Psoas muscle (tissue), 8 donors: ENCODE measurements at places on chromosomes 13 and 19. TPM values are rescaled to one million over a fixed set of nuclear protein-coding genes. Genes with fewer than 3 reads are reported as not detected.

GRCh38 chr13:99496184-99497142 lies 4.8 kb upstream of the TM9SF2 start:
- DNase-seq: peak; percentile 51

GRCh38 chr19:19746286-19747213 lies 13.6 kb upstream of the ZNF14 start:
- DNase-seq: no peak

KLK14 gene
- total RNA-seq: not detected

DNA sequence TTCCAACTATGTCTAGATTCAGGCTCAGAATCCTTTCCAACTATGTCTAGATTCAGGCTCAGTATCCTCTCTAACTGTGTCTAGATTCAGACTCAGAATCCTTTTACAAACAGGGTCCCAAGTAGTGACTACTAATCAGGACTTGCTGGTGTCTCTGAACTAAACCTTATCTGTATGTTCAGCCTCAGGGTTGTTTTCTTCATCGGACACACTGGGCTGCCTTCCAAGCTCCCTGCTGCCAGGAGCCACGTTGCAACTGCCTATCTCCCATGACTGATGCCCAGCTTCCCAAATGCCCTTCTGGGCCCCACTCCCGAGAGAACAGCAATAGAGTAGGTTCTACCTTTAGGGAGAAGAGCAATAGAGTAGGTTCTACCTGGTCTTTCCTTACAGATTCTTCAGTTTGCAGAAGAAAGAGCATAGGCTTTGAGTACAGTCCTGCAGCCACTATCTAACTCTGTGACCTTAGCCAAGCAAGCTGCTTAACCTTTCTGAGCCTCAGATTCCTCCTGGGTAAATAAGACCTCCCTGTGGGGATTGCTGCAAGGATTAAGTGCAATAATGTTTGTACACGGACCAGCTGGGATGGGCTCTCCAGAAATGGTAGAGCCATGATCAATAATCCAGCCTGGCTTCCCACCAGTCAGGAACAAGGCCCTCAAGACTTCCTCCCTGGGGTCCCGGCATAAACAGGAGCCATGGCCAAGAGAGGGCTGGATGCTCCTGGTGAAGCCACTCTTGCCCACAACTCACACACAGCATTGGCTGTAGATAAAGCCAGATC lies 61.5 kb downstream of the ZIC5 start:
- DNase-seq: no peak

POU4F1 gene
- 2.6 TPM for total RNA-seq

DNA sequence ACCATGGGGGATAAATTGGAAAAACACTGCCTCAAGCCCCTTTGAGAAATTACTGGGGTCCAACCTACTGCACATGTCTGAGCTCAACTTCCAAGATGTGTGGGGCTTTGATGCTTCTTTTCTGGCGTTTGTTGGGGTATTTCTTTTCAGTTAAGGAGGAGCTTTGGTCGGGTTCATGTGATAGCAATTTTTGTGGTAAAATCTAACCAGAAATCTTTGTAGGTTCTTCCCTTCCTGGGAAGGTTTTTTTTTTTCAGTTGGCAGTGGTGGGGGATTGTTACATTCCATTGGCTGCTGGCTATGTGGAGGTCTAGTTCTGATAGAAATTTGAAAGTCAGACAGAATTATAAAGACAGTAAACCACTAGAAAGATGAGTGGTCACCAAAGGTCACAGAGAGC lies 327.8 kb downstream of the ATP8A2 start:
- no peak for DNase-seq

GRCh38 chr13:101916108-101916774 lies 463.8 kb downstream of the ITGBL1 start:
- peak; percentile 17 for DNase-seq

GRCh38 chr13:39825886-39826285 lies 170.4 kb downstream of the COG6 start:
- DNase-seq: no peak

DNA sequence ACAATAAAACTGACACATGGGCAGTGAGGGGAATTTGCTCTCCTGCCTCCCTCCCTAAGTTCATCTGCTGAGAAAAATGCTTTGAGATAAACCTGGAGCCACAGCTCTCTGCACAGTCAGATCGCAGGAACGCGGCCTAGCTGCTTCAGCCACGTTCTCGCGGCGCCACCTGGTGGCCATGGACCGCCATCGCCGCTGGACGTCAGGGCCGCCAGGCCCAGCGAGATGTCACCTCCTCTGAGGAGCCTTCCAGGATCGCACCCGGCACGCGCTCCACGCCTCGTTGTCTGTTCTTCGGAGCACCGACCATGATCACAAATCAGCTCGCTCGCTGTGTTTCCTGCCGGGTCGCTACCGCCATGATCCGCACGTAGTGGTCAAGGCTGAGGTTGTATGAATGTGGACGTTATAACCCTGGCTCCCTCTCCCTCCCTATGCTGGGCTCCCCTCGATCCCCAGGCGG lies 20.6 kb upstream of the USP29 start:
- DNase-seq: peak; percentile 66

- no peak for DNase-seq
Measured at GRCh38 chr19:2574478-2574931, 98.6 kb downstream of the GADD45B start.

SBSN gene
- not detected for total RNA-seq

DNA sequence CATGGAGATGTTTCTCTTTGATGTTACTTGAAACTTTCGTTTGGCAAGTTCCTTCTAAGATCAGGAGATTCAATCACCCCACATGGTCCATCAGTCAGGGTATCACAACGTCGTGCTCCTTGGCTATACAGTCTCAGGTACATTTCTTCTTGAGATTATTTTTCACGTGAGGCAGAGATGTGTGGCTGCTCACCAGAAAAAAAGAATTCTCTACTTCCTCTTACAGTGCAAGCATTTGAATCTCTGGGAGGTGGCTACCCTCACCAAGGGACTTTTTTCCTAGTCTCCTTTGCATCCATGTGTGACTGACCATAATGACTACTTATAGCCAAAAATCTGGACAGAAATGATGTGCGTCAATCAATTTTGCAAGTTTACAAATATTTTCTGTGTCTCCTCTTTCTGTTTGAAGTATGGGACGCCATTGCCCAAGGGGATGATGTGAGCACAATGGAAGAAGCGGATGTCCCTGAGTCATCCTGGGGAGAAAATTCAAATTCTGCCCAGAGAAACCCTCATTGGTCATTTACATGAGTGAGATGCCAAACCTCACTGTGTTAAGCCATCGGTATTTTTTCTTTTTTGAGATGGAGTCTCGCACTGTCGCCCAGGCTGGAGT lies 8.6 kb upstream of the LAIR2 start:
- DNase-seq: no peak

DNA sequence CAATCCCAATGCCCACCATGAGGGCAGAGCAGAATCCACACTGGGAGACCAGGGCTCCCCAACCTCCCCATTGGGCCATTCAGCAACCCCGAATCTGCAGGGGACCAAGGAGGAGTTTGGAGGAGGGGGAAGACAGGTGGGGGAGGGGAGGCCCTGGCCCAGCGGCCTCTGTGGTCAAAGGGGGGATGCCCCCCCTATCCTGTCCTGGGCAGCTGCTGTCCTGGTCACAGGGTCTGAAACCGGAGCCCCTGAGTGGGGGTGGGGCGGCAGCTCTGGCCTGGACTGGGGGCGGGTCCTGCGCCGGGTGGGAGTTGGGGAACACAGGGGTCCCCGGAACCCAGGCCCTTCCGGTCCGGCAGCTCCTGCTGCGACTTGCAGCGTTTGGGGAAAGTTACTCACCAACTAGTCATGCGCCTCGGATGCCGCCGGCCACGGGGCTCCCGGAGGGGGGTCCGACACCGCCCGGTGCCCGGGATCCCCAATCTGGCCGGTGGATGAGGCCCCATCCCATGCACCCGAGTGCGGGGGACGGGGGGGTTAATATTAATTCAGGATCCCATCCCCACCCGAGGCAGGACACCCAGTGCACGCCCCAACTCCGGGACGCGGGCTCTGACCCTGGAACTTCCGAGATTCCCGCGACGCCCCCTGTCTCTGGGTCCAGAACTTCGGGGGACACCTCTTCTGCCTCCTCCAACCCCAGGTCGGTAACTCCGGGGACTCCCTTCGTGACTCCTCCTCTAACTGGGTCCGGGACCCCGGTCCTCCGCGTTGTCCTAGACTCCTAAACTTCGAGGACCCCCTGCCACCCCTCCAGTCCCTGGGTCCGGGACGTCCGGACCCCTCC lies 872 bp downstream of the HOMER3 start:
- peak; percentile 89 for DNase-seq
